ENCODE measurements at places on chromosomes 4 and X.

DNA sequence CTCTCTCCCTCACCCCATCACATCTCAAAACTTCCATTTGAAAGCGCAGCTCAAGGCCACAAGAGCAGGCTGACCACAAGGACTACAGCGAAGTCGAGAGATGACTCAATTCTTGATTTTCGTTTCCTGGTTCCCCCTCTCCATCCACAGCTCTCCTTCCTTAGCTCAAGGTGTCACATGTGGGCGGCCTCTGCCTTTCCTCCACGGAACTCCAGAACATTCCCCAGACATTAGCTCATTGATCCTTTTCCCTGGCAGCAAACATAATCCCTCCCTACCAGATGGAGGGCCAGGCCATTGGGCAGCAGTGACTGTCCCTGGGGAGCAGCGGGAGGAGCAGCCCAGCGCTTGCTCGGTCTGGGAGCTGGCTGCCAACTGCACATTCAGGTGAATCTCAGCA, 56.3 kb downstream of the CCDC149 start:
- no peak for DNase-seq

DNA sequence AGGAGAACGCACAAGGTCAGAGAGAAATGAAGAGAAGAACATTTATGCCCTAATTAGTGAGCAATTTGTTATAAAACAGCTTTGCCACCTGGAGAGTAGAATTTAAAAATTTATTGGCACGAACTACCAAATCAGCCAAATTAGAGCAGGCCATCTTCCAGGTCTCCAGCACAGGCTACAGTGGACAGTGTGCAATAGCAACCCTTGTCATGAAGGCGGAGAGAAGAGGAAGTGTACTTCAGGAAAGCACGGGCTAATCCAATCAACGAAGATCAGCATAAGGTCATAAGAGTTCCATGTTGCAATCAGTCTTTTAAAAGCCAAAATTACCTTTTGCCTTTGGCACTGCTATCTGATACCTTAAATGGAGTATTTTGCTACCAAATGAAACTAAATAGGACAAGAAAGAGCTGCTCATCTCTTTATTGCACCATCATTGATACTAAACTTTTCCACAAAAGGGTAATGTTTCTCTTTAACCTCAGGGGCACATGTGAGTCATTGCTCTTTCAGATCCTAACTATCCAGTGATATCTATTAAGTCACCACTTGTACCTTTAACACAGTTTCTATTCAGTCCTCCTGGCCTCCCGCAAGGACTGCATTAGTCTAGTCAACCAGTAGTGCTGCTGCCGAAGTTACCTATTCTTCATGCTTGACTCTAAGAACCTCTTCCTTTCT, 19.9 kb downstream of the ANK2 start:
- DNase-seq: no peak

DNA sequence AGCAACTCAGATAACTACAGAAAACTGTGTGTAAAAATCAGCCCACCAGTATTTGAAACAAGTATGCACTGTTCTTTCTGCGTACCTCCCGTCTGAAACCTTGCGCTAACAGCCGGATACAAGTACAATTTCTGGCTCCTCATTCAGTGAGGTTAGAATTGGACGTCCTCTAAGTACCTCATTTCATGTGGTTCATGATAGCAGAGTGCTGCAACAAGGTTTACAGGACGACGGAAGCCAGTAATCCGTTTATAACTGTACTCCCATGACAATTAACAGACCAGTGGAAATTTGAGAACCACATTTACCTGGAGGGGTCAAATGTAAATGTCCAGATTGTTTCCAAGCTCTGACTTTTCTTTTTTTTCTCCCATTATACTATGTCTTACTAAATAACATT, 52.9 kb upstream of the TENM3 start:
- no peak for DNase-seq

DNA sequence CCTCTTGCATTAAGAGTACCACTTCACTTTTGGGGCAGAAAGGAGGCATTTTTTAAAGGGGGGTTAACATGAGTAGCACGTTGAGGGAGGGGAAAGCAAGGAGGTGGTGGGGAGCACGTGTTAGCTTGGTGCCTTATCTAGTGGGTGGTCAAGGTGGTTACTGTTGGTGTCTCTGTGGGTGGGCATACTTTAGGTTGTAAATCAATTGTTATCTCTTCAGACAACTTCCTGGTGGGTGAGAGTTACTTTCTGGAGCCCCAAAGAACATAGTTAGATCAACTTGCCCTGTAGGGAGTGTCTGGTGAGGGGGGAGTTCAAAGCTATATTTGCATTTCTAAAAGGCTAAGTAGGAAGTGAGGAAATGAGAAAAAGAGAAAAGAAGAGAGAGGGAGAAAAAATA, 297.7 kb upstream of the CLNK start:
- DNase-seq: no peak

DNA sequence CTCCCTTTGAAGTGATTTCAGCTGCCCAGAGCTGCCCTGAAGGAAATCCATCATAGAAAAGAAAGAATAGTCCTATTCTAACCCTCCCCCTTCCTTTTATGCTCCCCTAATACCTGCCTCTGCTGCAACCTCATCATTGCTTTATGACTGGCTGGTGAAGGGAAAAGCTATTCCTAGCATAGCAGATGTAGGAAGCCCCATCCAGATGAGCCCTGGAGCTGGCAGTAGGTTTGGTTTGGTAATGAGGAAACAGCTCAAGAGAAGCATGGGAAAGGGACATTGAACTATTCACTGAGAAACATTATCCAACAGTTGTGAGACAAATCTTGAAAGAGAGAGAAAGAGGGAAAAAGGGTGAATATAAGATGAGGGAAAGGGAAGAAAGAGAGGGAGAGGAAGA, 29.2 kb downstream of the ARSJ start:
- DNase-seq: no peak

DNA sequence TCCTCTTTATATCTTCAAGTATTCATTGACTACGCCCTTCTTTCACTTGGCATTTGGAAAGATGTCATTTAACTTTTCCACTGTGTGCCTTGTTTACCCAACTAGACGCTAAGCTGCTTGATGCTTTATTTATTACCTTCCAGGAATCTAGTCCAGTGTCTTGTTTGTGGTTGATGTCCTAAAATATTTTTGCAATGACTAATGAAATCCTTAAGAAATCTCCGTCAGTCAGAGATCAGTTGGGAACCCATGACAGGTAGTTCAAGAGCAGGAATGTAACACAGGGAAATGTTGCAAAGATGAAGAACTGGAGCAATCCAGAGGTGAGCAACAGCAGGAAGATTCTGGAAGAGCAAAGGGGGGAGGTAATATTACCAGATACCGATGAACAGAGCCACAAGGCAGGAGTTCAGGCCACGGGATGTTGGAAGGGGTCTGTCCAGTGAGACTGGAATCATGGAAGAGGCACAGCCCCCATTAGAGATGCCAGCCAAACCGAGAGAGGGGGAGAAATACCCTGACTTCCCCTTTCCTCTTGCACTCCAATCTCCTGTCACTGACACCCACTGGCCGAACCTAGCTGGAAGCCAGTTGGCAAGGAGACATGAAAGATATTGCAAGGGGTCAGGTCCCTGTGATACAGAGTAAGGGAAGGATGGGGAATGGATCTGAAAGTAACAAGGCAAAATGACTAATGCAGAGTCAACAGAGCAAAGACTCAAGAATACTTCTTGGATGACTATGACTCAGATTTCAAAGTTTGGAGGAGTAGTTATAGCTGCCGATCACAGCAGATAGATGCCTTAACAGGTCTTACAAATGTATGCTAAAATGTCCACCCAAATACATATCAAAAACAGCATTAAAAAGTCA, 62.7 kb upstream of the PHKA2 start:
- DNase-seq: no peak

DNA sequence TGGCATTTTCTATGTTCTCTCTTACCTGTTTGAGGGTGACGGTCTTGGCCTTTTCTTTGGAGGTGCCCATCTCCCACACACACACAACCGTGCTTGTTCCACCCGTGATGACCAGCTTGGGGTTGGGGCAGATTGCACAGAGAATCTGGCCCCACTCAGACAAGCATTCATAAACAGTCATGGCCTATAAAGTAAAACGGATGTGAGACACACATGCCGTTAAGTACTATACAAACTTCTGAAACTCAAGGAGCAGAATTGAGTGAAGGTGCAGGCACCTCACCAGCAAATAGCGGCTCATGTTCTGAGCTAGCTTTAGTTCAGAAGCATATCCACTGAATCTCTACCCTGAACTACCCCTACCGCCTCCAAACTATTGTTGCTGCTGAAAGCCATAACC, 107.6 kb downstream of the CDS1 start:
- DNase-seq: no peak

- no peak for DNase-seq
These were observed 93.5 kb upstream of the GALNTL6 start for GRCh38 chr4:171719691-171720090.

DNA sequence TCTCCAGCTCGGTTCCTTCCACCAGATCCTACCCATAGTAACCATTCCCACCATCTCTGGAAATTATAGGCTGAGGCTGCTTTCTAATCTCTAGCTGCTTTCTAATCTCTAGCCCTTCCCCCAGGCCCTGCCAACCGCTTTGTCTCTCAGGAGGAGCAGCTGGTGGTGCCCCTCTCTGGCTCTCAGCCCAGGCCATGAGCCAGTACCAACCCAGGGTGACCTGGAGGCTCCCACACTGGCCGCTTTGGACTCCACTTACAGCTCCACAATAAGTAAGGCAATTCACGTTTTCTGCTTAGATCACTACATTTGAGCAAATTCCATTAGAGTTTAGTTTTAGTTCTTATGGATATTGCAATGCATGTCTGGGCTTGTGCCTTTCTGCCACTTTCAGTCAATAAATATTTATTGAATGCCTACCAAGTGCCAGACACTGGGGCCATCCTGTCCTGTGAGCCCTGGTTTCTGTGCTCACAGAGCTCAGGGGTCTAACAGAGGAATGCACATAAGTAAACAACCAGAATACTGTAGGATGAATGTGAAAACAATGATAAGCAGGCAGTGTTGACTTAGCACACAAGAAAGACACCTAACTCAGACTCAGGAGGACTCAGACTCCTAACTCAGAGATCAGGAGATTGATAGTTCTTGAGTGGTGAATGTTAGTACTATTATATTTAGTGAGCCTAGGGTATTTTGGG, 38.9 kb downstream of the SMC1A start:
- DNase-seq: no peak

DNA sequence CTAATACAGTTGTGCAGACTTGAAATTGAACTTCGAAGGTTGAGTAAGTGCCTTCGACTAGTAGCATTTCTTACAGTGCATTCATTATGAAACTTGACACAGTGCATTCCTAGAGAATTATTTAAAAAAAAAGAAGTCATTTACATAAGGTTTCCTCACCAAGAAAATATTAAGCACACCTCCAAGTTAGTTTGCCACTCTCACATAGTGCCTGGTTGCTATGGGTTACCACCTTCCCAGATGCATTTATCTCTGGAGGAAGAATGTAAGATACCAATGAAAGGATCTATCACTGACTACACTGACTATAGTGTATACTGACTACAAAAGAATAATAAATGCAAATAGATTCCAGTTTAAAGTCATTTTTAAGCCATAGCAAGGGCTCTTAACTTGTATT, 311.9 kb upstream of the RASGEF1B start:
- DNase-seq: no peak
